LoVo (cell line): ENCODE measurements at places on chromosomes 7 and 10.

DNA sequence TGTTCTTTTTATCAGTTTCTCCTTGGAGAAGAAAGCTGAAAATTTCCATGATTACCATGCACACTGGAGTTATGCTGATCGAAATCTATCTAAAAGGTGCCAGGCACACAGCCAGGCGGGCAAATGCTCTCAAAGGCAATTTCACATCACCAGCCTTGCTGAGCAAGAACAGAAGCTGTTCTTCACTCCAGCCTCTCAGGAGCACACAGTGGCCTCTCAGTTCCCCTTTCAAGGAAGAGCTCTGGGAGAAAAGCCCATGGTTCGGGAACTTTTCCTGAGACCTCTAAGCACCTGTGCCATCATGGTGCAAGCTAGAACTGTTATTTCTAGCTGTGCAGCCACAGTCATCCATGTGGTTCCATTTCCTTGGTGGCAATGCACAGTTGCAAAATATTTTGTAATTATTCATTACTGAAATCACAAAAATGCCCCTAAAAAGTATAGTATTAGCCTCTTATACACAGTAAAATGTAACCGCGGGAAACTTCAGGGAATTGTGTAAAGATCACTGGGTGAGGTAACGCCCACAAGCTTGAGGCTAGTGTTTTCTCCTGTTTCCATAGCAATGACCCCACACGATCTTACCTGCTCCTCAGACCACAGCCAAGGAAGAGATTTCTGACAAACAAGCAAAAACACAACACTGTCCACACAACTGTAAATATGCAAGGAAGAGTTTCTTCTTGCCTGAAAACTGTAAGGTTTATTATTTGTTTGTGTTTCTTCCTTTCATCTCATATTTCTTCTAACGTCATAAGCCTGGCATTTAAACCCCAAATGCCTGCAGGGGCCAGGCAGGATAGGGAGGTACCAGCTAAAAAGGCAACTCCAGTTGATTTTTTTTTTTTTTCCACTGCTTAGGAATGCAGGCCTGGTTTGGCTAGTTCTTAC, 121.2 kb downstream of the FAM107B start:
- peak; percentile 22 for DNase-seq

DNA sequence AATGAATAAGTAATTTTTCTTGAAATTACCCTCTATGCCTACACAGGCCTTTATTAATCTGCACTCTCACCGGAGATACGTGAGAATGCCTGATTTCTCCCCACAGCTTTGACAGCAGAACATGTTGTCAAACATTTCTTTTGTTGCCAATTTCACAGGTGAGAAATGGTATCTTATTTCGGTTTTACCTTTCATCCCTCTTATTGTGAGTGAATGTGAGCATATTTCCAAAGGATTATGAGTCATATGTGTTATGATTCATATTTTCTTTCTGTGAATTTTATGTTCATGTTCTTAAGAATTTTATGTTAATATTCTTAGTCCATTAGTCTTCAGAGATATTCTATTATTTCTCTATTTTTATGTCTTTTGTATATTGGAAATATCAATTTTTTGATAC, 965.1 kb downstream of the CCSER2 start:
- DNase-seq = no peak

DNA sequence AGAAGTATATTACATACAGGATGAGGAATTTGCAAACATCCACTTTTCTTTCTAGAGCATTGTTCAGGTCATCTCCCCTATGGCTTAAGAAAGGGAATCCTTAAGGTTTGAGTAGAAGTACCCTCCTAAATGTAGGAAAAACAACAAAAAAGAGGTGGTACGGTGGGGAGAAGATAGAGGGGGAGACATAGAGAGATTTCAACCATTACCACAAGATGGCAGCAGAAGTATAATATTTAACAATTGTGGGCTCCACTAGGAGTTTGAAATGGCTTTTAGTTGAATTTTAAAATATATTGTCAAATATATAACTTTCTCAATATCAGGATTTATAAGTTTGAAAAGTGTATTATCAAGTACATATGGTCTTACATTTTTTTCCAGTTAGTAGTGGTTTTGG, 72.7 kb upstream of the PRKG1 start:
- peak; percentile 37 for DNase-seq

DNA sequence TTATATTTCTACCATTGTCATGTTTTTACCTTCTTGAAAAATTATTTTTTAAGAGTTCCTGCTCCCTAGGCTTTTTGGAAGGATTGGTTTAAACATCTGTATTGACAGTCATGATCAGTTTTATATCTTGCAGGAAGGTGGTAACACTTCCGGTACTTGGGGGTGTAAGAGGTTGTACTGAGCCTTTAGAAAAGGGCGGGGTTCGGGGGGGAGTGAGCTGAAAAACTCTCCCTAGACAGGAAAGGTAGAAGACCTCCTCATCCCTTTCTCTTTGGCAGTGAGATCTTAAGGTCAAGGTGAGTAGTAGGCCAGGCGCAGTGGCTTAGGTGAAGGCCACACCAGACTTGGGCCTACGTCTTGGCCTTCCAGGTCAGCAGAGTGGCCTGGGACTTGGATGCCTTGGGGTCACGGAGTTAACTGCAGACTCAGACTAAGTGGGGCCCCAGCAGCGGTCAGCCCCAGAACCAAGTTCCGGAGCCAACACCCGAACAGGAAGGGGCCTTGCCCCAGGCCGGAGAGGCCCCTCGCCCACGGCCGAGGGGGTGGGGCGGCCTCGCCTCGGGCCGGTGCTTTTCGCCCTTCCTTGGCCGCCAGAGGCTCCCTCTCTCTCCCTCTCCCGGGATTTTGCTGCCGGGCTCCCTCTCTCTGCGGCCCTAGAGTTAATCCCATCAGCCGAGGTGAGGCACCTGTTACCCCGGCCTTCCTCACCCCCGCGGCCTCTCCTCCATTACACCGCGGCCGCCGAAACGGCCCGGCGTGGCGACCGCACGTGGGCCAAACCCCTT, at the start of gene PPP1R9A:
PPP1R9A (plus strand) TSS at position 569 of the 785 bp plus-strand sequence. CDS start 2,520 bp downstream, outside the sequence.
- peak; percentile 80 for DNase-seq

- DNase-seq = peak; percentile 79
Measured at GRCh38 chr7:27168265-27168947, 3.1 kb upstream of the HOXA9 start.

DNA sequence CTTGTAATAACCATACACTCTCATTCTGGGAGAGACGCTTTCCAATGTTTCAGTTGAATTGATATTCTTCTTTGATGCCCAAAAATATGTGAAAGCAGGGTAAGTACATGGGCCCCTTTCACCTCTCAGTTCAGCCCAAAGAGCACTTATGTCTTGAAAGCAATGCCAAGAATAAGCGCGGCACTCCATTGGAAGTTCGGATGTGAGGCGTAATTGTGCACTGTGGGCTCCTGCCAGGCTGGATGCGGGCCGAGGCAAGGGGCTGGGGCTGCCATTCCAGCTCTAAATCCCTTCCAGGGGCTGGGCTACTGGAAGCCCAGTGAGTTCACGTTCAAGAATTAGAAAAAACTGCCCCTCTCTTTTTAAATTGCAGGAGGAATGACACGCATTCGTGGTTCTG, 113.8 kb downstream of the EBF3 start:
- no peak for DNase-seq
